ENCODE measurements at places on chromosomes 2 and 18.

DNA sequence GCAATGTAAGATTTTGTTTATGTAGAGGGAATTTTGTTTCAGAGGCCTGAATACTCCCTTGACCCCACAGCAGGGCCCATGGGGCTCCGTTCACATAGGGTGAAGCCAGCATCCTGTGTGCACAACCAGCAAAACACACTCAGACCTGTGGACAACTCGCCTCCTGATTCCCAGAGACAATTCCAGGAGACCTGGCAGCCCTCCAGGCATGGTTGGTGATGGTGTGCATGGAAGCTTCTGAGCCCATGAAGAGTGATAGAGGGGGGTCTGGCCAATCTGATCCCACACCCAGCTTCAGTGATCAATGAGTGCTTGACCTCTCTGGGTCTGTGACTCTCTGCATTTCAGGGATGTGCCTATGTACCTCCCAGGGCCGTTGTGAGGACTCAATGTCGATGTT lies 91.0 kb upstream of the RAB6C start:
- no peak for DNase-seq

GRCh38 chr18:72542342-72542741 lies 1.8 kb downstream of the CBLN2 start:
- no peak for DNase-seq

GRCh38 chr2:54750040-54750439 lies 26.6 kb downstream of the EML6 start:
- no peak for DNase-seq

DNA sequence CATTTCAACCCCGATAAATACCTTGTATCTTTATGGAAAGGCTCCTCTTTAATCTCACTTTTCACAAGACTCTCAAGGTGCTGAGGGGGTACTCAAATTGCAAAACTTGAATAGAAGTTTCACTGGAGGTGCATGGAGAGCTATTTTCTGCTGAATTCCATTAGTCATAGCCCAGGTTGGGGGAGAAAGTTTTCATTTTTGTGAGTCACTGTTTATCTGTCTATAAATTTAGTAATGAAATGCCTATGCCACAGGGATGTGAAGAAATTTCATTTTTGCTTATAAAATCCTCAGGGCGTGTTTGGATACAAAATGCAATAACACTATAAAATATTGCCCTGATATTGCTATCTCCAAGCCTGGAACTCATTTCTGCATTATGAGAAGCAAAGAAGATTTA lies 346.3 kb downstream of the LRATD1 start:
- no peak for DNase-seq

GRCh38 chr2:11953258-11953657 lies 206.8 kb downstream of the LPIN1 start:
- DNase-seq = no peak

- DNase-seq = no peak
These were observed 11.7 kb downstream of the SGPP2 start for GRCh38 chr2:222436040-222436413.

All from stimulated activated CD4-positive, alpha-beta T cell treated with anti-CD3 and anti-CD28 coated beads, Interleukin-1b, Interleukin-23, amount 100 ng/mL, for 1 hour (primary cell).